Glutamatergic neuron (in vitro differentiated cells): ENCODE measurements at places on chromosomes 3 and 15. TPM values are rescaled to one million over a fixed set of nuclear protein-coding genes. Genes with fewer than 3 reads are reported as not detected.

GRCh38 chr3:160133757-160134156 is 91.5 kb upstream of the C3orf80 start:
- DNase-seq: no peak

DNA sequence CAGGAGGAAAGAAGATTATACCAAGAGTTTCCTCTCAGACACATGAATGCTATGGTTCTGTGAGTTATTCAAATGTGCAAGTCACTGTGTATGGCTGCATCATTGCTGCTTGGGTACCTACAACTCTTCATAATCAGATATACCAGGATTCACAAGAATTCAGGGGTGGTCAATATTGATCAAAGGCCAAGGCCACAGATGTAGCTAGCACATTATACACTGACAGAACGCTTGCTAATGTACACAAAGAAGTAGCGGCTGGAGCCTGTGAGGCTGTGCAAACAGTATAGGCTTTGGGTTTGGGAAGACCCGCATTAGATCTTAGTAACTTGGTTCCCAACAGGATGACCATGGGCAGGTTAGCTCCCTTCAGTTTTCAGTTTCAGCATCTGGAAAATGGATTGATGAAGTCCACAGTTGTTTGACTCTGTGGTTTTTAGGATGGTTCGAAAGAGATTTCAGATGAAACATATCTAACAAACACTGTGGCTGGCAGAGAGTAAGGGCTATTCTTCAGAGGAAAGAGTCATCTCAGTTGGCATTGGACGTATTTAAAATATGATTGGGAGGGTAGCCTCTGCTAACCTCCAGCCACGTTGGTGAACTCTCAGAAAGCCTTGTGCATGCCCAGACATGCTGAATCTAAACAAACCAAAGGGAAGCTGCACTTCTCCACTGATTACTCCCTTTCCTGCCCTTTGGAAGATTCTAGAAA is 748.7 kb upstream of the CFAP20DC start:
- DNase-seq: no peak

DNA sequence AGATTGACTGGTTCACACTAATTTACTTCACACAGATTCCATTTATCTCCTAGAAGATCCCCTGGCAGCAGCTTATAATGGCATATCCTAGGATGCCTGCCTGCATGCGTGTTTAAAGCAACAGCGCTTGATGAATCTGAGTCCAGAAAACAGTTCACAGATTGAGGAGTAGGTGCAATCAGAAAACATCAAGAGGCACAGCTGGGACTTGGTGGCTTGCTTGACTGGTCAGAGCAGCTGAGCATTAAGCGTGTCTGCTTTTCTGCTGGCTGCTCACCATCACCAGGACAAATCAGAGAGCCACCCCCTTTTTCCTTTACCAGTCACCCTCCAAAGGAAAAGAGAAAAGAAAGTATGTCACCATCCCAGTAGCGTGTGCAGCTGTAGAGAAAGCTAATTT is 223.6 kb downstream of the WDR72 start:
- no peak for DNase-seq

- DNase-seq: no peak
These were observed 289.5 kb upstream of the RGMA start for GRCh38 chr15:93378558-93378957.

DNA sequence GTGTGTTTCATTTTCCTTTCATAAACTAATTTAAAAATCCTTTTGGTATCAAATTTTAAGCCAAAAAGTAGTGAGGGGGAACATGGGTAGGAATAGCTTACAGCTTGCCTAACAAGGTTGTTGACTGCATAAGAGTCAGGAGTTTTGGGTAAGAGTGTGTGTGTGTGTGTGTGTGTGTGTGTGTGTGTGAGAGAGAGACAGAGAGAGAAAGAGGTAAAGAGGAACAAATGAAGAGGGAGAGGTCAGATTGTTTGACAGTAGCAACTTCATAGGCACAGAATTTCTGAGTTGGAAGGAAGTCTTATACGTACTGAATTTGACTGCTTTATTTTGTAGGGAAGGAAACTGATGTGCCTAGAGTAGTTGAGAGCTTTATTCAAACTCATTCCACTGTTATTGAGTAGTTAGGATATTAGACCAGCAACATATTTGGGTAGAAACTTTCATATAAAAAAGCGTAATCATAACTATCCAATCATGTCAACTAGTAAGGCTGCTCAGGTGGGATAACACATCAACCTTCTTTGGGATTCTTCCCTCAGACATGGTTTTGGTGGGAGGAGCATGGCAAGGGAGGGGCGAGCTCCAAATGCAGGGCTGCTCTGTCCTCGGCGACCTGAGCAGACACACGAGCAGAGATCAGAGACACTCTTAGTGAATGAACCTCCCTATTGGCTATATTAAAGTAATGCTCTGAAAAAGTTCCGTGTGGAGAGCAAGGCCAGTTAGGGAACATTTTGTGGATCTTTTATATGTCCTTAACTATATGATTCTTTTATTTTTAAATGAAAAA is 86.4 kb downstream of the LPP start:
- DNase-seq: no peak

DNA sequence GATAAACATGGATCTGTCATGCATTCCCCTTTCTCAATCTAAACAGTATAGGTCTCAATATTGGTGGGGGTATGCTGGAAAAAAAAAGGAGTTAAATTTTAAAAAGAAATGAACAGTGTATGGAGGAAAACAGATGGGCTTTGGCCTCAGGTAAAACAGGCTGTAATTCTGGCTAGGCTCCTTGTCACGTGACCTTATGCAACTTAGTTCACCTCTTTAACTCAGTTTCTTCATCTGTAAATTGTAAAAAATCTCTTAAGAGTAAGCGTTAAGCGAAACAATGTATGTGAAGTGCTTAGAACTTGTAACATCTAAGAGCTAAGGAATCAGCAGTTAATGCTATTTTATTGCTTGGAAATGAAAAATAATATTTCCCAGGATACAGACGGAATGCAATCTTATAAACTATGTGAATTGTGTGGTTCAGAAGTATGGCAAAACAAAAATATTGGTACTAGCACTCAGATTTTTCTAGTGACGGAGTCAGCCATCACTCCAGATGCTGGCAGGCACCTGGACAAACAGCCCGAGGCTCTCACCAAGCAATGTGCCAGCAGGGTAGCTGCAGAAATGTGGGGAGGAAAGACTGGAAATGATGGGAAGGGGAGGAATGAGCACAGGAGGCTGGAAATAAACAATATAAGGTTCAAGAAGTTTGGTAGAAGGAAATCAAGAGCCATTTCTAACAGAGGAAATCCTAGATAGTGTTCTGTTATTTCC is 172.8 kb downstream of the USP13 start:
- DNase-seq: no peak

DNA sequence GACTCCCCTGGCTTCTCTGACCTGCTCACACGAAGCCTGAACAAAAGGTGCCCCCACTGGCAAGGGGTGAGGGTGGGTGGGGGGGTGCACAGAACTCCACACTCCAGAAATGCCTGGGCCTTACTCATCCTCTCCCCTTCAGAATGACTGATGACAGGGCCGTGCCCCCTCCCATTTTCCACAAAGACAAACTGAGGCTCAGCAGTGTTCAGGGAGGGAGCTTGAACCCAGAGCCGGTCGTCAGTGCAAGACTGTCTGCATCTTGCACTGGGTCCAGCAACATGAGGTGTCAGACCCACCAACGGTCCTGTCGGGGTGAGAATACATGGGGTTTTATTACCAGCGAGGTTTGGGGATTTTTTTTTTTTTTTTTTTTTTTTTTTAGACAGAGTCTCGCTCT is 15.3 kb downstream of the IGDCC3 start:
- peak; percentile 2 for DNase-seq

GRCh38 chr3:185813691-185814215 is 11.1 kb downstream of the IGF2BP2 start:
- no peak for DNase-seq

- no peak for DNase-seq
These were observed 4.2 kb upstream of the FGF7 start for GRCh38 chr15:49418811-49419210.

DNA sequence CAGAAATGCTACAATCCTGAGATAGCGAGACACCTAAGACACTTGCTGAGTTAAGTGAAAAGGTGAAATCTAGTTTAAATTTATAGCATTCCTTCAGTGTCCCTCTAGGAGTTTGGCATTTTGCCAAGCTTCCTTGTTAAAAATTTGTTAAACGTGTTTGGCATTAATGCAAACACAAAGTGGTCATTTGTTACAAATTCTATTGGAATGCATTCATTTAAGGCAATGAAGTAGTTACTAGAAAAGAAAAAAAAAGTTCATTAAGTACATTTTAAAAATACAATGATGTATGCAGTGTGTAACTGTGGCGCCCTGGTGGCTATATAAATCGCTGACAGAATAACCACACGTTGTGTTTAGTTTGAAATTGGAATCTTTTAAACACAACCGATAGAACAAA is 31.3 kb upstream of the WNT5A start:
- DNase-seq: no peak

DNA sequence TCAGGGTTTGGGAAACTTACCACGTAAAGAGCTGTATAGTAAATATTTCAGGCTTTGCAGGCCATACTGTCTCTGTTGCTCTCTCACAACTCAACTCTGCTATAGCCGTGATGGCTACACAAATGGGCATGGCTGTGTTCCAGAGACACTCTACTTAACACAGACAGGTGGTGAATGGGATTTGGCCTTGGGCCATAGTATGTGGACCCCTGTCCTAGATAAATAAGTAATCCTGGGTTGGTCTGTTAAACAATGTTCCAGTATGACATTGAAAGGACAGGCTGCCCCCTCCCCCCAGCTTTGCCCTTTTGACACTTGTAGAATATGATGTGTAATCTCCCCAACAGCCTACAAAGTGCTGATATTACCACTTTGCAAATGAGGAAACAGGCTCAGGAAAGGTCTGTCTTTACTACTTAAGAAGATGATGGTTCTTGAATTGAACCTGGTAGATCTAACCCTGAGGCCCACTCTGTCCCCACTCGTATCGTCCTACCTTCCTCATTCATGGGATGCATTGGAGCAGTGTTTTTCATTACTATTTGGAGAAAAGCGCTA is 38.4 kb downstream of the SLCO3A1 start:
- no peak for DNase-seq

GRCh38 chr15:81115054-81115939 is 18.8 kb upstream of the CFAP161 start:
- no peak for DNase-seq

- no peak for DNase-seq
These were observed 48.9 kb upstream of the FMN1 start for GRCh38 chr15:33243393-33243792.

DNA sequence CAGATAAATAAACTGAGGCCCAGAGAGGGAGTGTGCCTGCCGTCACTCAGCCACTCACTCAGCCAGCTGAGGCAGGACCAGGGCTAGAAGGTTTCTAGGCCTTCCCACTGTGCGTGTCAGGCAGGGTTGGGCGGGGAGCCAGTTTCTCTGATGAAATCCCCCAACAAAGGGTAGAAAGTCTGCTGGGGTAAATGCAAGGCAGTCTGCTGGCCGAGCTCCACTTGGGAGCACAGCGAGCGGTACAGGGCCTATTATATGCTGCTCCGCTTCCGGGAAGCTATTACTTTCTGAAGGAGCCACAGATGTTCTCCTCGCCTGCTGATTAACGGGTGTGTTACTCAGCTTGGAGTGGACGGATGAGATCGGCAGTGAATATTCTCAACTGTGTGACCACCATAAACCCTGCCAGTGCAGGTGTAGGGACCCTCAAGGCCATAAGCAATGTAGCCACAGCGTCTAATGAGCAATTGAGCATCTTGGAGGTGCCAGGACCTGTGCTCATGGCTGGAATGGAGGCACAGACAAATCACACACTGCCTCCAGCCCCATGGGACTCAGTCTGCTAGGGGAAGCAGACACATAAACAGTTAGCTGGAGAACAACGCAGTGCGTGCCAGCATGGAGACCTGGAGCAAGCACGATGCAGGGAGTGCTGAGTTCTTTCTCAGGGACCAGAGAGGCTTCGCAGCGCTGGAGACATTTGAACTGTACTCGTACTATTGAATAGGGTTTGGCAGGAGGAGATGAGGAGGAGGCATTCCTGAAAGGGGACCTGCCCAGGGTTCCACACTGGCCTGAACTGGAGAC is 42.1 kb downstream of the CORO2B start:
- peak; percentile 72 for DNase-seq

DNA sequence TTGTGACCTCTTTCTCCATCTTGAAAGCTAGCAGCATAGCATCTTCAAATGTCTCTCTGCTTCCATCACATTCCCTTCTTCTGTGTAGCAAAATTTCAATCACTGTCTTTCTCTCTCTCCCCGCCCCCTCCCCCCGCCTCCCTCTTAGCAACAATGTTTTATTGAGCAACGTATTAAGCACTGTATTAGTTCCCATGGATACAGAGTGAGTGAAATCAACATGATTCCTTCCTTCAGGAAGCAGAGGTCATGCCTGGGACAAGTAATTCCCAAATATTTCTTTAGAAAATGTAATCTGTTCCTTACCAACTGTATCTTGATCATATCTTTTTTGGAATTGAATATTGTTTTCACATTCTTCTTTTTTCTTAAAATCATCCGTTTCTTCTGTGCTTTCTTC is 373.7 kb upstream of the NECTIN3 start:
- no peak for DNase-seq

GRCh38 chr15:40282147-40282868 is 556 bp downstream of the ANKRD63 start:
- peak; percentile 79 for DNase-seq

- peak; percentile 83 for DNase-seq
These were observed 2.0 kb downstream of the FAM43A start for GRCh38 chr3:194687638-194688199.

DNA sequence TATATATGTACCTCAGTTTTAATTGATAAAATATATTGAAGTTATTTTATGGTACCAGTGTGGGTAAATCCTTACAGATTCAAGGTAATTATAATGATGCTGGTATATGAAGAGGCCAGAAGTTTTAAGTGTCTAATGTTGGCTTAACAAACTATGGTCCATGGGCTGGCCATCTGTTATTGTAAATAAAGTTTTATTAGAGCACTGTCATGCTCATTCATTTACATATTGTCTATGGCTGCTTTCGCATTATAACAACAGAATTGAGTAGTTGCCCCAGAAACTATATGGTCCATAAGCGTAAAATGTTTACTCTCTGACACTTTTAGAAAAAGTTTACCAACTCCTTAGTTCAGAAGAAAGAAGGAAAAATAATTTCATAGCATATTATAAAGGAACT is 67.9 kb downstream of the MEF2A start:
- DNase-seq: no peak

- DNase-seq: no peak
These were observed 328.0 kb upstream of the PDZRN3 start for GRCh38 chr3:73952781-73953180.

GRCh38 chr3:175002732-175003143 is 143.6 kb downstream of the NAALADL2 start:
- DNase-seq: no peak

- DNase-seq: no peak
These were observed 138.4 kb downstream of the NUP210 start for GRCh38 chr3:13281507-13282357.

GRCh38 chr3:114421204-114421603 is 127.4 kb downstream of the TIGIT start:
- DNase-seq: no peak

UPK1B gene
- not detected for total RNA-seq

ABI3BP gene
- not detected for total RNA-seq

ANKRD34C gene
- not detected for total RNA-seq

PRSS50 gene
- total RNA-seq: not detected

HIGD2B gene
- total RNA-seq: not detected

GPR171 gene
- total RNA-seq: not detected

ONECUT1 gene
- total RNA-seq: 48.9 TPM

SEMA3G gene
- 0.59 TPM for total RNA-seq

SLC27A2 gene
- not detected for total RNA-seq

SEMA3F gene
- total RNA-seq: 41.2 TPM

MYRIP gene
- 1.8 TPM for total RNA-seq

MUSTN1 gene
- 3.5 TPM for total RNA-seq

CHL1 gene
- total RNA-seq: 35.5 TPM

CADPS gene
- 265 TPM for total RNA-seq

HTR3E gene
- not detected for total RNA-seq

SLC51B gene
- not detected for total RNA-seq

TICRR gene
- 2.7 TPM for total RNA-seq

PLA2G4E gene
- 1.0 TPM for total RNA-seq
